ENCODE measurements at places on chromosomes 5 and 9.

- DNase-seq: no peak
Measured at GRCh38 chr5:179033004-179033580, 9.5 kb downstream of the ZNF879 start.

DNA sequence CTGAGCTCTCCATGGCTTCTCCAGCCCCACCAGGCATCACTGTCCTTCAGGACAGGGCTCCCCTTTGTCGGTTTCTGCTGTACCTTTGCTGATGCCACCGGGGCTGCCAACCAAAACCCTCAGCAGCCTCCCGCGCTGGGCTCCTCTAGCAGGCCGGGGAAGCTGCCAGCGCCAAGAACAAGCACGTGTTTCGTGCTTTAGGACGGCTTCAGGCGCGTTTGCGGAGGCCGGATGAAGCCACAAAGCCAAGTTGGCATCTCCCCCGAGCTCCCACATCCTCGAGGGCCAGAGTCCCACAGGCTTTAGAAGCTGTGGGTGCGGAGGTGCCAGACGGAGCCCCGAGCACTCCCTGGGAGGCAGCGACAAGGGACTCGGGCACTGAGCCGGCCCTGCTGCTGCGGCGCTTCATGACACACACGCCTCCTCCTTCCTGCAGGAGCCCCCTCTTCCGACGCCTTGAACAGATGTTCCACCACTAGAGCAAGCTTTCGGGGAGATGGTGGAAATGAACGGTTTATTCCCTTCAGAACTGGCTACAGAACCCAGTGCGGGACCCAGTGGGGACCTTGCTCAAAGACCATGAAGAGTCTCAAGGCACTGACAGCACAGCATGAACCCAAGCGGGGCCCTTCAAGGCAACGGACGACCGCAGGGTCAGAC lies 36.7 kb downstream of the SARDH start:
- no peak for DNase-seq

DNA sequence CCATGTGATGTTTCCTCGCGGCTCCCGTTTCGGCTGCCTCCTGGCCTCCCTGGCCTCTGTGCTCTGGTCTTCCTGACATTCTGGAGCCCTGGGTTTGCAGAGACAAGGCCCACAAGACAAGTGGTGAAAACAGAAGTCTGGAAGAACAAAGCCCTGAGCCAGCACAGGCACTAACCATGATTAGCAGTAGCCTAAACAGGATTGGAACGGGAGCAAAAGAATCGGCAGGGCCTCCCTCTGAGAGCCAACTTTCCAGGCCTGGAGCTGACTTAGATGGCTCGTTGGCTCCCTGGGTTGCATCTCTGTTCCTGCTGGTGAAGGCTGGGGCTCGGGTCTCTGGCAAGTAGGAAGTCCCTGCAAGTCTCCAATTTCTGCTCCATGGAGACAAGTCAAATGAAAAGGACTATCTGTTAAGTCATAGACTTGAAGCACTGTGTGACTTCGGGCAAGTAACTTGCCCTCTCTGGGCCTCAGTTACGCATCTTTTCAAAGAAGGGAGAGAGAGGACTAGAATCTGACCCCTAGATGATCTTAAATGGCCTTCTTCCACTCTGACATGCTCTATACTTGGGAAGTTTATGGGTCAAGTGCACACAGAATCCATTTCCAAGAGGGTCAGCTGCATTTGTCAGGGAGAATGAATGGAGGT lies 3.3 kb downstream of the COL27A1 start:
- DNase-seq: no peak

- DNase-seq: no peak
Measured at GRCh38 chr9:5982317-5982716, 33.1 kb downstream of the RANBP6 start.

- DNase-seq: no peak
Measured at GRCh38 chr5:9601055-9601739, 29.0 kb downstream of the TAS2R1 start.

GRCh38 chr9:112382501-112383364 lies 2.8 kb downstream of the HSDL2 start:
- no peak for DNase-seq

GRCh38 chr9:100555471-100555870 lies 22.4 kb upstream of the CAVIN4 start:
- DNase-seq: no peak

DNA sequence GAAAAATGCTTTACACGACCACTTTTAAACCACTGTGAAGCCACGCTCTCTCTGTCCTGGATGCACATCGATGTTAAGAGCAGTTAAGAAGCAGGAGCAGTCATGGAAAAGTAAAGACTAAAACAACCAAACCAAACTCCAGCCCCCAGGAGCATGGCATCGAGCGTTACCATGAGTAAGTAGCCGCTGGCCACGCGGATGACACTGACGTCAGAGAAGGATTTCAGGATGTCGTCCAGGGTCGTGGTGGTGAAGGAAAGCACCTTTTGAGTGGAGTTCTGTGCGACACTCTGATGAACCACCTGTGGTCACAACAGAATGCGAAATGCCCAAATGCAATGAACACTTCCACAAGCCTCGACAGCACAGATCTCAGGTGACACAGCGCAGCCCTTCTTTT lies 38.9 kb downstream of the PTCH1 start:
- DNase-seq: no peak

GRCh38 chr5:34496260-34496691 lies 159.9 kb upstream of the RAI14 start:
- DNase-seq: no peak

DNA sequence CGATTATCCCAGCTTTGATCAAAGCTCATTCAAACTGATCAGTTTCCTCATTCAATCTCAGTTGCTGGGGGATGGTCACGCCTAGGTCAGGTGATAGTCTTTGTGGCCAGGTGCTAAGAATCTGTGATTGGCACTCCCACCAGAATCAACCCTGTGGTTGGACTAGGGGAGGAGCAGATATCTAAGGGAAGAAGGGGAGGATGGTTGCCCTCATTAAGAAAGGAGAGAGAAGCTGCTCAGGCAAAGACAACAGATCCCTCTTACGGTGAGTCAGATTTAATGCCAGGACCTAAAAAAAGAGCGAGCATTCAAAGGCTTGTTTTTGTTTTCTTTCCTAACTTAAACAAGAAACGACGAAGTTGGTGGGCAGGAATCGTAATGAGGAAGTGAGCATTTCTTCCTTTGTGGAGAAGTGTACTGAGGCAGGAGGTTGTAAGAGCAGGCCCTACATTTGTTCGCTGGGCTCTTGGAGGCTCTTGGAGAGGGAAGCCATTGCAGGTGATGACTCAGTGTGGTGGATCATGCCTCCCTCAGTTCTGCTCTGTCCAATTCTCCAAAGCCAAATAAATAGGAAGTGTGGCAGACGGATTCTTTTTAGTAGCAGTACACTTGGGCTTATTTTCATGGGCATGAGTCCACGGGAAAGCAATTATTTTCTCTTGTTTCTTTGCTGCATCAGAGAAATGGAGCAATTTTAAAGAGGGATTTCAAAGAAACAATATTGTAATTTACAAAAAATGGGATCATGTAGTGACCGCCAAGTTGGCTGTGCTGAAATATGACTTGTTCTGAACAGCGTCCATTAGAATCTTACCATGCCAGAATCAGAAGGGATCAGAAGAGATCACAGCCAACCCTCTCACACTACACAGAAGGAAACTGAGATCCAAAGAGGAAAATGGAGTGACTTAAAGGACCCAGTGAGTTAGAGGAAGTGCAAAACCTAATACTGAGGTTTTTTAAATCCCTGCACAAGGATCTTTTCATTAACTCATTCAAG lies 18.7 kb upstream of the TGFBR1 start:
- DNase-seq: no peak

DNA sequence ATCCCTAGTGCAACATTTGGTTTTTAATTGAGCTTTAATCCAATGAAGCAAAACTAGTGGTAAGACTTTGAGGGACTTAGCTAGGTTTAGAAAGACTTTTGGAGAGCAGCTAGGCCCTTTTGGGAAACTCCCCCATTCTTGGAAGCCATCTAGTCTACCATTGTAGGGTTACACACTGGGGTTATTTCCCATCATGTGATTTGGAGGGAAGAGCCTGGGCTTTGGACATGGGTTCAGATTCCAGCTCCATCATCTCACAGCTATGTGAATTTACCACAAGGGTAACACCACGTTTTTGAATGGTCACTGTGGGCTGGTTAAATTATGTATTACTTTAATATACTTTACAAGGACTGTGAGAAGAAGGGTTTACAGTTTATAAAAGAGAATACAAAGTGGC lies 18.3 kb upstream of the TNFSF15 start:
- DNase-seq: no peak

DNA sequence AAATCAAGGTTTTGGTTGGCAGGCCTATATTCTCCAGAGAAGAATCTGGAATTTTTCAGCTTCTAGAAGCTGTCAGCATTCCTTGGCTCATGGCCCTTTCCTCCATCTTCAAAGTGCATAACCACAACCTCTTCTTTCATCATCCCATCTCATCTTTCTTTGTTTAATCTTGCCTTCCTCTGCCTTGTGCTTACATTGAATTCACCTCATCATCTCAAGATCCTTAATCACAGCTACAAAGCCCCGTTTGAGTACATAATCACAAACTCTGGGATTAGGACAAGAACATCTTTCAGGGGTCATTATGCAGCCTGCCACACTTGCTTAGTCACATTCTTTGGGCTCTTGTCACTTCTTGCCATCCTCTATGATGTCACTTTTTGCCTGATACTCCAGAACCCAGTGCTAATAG lies 130.3 kb downstream of the FOXD1 start:
- DNase-seq: no peak

GRCh38 chr5:150062216-150062922 lies 24.0 kb downstream of the CSF1R start:
- DNase-seq: no peak

DNA sequence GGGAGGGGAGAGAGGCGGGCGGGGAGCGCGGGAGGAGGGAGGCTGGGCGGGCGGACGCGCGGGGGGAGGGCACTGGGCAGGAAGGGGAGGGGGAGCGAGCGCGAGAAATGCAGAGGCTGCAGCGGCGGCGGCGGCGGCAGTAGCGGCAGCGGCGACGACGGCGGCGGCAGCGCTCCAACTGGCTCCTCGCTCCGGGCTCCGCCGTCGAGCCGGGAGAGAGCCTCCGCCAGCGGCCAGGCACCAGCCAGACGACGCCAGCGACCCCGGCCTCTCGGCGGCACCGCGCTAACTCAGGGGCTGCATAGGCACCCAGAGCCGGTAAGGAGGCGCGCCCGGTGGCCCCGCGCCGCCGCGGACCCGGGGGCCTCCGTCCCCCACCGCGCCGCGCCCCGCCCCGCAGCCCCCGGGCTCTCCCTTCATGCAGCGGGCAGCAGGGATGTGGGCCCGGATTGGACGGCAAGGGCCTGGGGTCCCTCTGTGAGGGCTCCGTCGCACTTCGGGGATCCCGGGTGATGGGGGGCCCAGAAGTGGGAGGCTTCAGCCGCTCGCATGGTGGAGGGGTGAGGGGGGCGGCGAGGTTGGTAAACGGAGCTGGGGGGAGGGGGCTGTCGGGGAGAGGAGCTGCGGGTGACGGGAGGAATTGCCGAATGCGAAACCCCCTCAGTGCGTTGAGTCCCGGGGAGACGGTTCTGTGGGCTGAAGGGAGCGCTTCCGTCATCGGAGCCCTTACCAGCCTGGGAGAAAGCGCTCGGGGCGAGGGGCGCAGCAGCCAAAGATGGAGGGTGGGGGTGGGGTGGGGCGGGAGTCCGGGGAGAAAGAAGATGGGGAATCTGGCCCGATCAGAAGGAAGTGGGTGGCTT lies at the start of gene BASP1:
TSS of gene BASP1 (plus strand) at position 139 of the 860 bp plus-strand sequence. CDS start 57,586 bp downstream, outside the sequence.
- peak; percentile 2 for DNase-seq

- no peak for DNase-seq
Measured at GRCh38 chr5:19751326-19751725, 236.7 kb downstream of the CDH18 start.

DNA sequence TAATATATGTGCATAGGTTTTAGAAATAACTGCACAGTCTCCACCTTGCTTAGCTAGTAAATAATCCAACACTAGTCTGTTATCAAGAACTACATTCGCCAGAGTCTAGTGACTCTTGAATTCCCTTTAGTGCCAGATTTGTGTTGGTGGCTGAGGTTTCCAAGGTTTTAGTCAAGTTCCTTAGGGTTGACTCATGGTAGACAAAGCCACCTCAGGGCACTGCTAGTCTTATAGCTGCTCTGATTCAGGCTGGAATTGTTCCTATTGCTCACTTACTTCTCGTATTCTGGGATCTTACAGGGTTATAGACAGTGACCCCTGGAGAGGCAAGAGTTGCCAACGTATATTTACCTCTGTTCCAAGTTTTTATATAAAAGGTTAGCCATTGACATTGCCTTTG lies 1369.8 kb upstream of the CDH9 start:
- no peak for DNase-seq

DNA sequence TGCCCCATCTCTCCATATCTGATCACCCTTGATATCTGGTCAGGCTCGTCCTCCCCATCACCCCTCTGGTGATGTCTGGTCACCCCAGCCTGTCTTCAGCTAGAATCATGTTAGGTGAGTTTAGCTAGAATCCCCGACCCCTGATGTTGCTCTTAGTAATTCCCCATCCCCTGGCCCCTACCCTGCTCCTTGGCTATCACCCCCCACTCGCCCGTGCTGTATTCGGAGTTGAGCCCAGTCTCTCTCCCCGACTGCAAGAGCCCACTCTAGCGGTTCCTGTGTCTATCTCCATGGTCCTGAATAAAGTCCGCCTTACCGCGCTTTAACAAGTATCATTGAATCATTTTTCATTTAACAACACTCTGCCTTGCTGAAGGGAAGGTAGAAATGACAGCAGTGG lies 33.7 kb downstream of the ADAMTS2 start:
- DNase-seq: no peak

DNA sequence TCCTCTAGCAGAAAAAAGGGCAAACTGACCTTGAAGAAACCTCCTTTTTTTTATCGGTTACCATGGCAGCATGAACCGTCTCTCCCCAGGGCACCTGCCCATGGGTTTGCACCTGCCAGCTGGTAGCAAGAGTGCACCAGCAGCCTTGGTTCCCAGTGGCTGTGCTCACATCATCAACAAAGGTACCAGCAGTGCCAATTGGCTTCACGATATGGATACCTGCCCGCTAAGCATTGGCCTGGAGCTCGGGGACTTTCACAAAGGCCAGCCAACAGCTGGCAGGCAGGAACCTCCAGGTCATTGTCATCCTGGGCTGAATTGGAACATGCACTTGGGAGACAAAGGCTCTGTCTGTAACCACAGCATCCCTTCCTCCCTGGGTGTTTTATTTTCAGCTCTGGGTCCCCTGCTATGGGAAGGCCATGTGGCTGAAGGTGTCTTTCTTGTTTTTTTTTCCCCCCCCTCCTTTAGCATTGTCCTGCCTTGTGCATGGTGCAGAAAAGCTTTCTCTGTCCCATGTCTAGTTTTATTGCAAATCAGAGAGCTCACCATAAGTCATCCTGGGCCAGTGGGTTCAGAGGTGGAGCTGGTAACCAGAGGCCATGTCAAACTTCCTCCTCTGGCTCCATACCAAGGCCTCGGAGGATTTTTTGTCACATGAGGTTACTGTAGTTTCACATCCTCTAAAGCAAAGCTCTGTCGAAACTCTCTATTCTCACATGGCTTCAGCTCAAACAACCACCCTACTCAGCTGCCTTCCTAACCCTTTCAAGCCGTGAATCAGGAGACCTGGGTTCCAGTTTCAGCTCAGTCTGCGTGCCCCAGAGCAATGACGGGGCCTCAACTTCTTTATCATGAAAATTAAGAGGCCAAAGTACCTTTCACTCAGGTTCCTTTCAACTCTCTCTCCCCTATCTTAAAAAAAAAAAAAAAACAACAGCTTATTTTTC lies 145.5 kb upstream of the MAP3K1 start:
- peak; percentile 30 for DNase-seq

- no peak for DNase-seq
Measured at GRCh38 chr5:100560860-100561259, 25.7 kb downstream of the FAM174A start.

Measured in stimulated activated CD4-positive, alpha-beta T cell treated with anti-CD3 and anti-CD28 coated beads, Interleukin-15, amount 100 ng/mL, for 48 hours (primary cell).